ENCODE measurements at places on chromosomes 3 and 15.
A peak's percentile ranks its signal among the peaks of the same experiment; 100 is the strongest.

GRCh38 chr15:98881526-98882520, 125.8 kb downstream of the PGPEP1L start:
- peak; percentile 82 for DNase-seq

DNA sequence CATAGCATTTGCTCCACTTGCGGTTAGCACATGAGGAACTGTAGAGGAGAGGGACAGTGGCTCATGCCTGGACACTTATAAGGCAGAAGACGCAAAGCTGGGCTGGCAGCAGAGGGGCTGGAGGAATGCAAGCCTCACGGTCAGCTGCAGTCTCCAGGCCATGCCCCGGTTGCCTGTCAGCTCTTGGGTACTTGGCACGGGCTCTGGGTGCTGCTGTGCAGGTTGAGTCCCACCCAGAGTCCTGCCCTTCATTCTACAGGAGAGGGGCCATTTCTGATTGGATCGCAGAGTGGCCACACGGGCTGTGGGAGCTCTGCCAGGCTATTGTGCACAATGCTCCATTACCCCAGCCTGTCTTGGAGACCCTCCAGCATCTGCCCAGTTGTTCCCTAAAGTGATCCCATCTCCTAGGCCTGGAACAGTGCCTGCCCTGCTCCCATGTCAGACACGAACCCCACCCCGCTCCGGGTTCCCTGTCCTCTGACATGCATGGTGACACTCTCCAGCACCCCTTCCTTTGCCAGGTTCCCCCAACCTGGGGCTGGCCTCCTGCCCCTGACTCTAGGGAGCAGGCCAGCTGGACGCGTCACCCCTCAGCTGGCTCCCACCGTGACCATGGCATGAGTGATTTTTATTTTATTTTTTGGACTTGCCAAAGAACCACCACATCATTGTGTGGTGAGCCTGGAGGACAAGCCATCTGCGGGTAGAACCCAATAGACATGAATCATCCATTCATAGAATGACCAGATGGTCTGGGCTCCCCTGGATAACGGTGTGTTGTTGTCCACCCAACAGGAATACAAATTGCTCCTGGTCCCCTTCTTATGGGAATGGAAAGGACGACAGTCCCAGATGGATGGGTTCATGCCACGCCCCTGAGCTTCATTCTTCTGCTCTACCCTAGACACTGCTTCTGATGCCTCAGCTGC, 51.0 kb upstream of the KLF13 start:
- DNase-seq, result no peak

- DNase-seq, result peak; percentile 55
Observed at GRCh38 chr15:67010898-67011616, 54.3 kb upstream of the SMAD3 start.

DNA sequence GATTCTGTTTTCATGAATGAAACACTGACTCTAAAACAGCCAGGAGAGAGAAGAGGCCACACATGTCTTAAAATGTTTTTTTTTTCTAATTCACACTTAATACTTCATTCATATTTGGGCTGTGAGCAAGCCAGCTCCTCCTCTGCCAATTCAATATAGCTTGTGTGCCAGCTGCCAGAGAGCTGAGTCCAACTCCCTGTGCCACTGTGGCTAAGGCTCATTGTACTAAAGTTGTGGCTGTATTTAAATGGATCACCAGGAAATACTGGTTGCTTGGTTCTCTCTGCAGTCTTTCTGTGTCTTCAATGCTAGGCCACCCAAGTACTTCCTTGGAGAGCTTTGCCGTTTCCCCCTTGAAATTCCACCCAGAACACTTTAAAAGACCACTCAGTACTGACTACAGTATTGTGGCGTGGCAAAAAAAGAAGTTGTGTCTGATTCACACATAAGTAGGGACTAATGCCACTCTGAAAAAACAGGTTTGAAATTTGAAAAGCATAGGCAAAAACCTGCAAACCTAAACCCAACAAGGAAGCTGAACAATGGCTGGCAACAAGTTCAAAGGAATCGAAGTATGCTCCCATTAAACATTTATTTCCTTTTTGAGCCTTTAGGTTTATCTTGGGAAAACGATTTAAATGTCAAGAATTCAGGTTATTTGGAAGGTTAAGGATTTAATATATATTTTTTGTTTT, 524.7 kb downstream of the DIPK2A start:
- DNase-seq, result no peak

DNA sequence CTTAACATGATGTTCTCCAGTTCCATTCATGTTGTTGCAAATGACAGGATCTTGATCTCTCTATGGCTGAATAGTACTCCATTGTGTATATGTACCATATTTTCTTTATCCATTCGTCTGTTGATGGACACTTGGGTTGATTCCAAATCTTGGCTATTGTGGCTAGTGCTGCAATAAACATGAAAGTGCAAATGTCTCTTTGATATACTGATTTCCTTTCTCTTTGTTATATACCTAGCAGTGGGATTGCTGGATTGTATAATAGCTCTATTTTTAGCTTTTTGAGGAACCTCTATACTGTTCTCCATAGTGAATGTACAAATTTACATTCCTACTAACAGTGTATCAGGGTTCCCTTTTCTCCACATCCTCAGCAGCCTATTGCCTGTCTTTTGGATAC, 5.9 kb upstream of the RBP2 start:
- no peak for DNase-seq

GRCh38 chr15:58038426-58039078, 27.0 kb downstream of the ALDH1A2 start:
- peak; percentile 85 for DNase-seq

Measured in choroid plexus epithelial cell (primary cell).